ENCODE measurements at places on chromosomes 2 and 18. TPM values are rescaled to one million over a fixed set of nuclear protein-coding genes. Genes with fewer than 3 reads are reported as not detected.

DNA sequence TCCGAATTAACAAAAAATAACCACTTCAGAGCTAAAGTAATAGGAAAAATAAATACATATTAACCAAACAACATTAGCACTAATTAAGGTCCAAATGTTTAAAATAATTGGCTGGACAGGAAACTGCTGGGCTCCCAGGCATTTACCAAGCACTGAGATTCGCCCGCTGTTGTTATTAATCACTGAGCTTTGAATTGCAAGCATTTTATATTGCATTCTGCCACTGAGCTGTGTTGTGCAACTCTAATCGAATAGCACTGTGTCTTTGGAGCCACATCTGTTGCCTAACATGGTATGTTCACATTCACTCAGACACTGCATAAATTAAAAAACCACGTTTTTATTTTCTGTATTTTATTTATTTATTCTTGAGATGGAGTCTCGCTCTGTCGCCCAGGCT is 88.9 kb downstream of the SOWAHC start:
- H3K36me3 ChIP-seq: no peaks in the 10 kb centered on the region
- H3K4me3 ChIP-seq: no peak overlapping the region
- no peak for DNase-seq

GRCh38 chr2:237723602-237724001 is 75.0 kb upstream of the RBM44 start:
- H3K4me1 ChIP-seq: peaks cover 71% of the 10 kb centered on the region
- H3K36me3 ChIP-seq: no peaks in the 10 kb centered on the region
- no peaks in the 10 kb centered on the region for H3K27me3 ChIP-seq
- peak overlapping the region; percentile 22 for H3K27ac ChIP-seq

- H3K27ac ChIP-seq: no peak overlapping the region
- H3K4me1 ChIP-seq: peaks cover 27% of the 10 kb centered on the region
- H3K36me3 ChIP-seq: no peaks in the 10 kb centered on the region
- no peak overlapping the region for H3K4me3 ChIP-seq
- DNase-seq: no peak
Measured at GRCh38 chr2:200354833-200355751, 48.6 kb downstream of the SPATS2L start.

- no peak for DNase-seq
- H3K4me3 ChIP-seq: no peak overlapping the region
- H3K27ac ChIP-seq: no peak overlapping the region
- peaks cover 17% of the 10 kb centered on the region for H3K4me1 ChIP-seq
- no peaks in the 10 kb centered on the region for H3K27me3 ChIP-seq
- no peaks in the 10 kb centered on the region for H3K36me3 ChIP-seq
Measured at GRCh38 chr2:19764998-19765397, 136.8 kb downstream of the TTC32 start.

- no peak overlapping the region for H3K27ac ChIP-seq
- H3K36me3 ChIP-seq: no peaks in the 10 kb centered on the region
- H3K4me3 ChIP-seq: no peak overlapping the region
- no peaks in the 10 kb centered on the region for H3K27me3 ChIP-seq
- no peak for DNase-seq
Measured at GRCh38 chr18:11004951-11005350, 144.4 kb downstream of the PIEZO2 start.

- no peaks in the 10 kb centered on the region for H3K36me3 ChIP-seq
- H3K27me3 ChIP-seq: no peaks in the 10 kb centered on the region
- DNase-seq: no peak
- no peak overlapping the region for H3K4me3 ChIP-seq
- no peak overlapping the region for H3K27ac ChIP-seq
- peaks cover 23% of the 10 kb centered on the region for H3K4me1 ChIP-seq
Measured at GRCh38 chr2:216732334-216732733, 37.0 kb upstream of the IGFBP5 start.

Gene ARHGEF4
- 25.5 TPM for total RNA-seq

Gene DPYSL5
- 0.40 TPM for total RNA-seq

Gene NXPH2
- not detected for total RNA-seq

Gene PLEKHA3
- 23.5 TPM for total RNA-seq

Gene FOXI3
- total RNA-seq: not detected

Gene LOXHD1
- total RNA-seq: 0.50 TPM

Gene KCNS3
- 28.8 TPM for total RNA-seq

Gene SIGLEC15
- total RNA-seq: not detected

Gene SCN2A
- total RNA-seq: 0.11 TPM

Gene LOXL3
- 8.6 TPM for total RNA-seq
